Lower lobe of right lung (tissue), 2 donors: ENCODE measurements at places on chromosomes 7 and 10. TPM values are rescaled to one million over a fixed set of nuclear protein-coding genes. Genes with fewer than 3 reads are reported as not detected.

The C10orf105 gene
- 0.32 TPM for total RNA-seq

The GALNT17 gene
- 6.6 TPM for total RNA-seq

- H3K27ac ChIP-seq: no peak overlapping the region
- no peak for DNase-seq
- no peaks in the 10 kb centered on the region for H3K27me3 ChIP-seq
- no peak overlapping the region for H3K4me3 ChIP-seq
Observed at GRCh38 chr10:28137907-28138880, 139.3 kb upstream of the ODAD2 start.

The AUTS2 gene
- total RNA-seq: 45.7 TPM

DNA sequence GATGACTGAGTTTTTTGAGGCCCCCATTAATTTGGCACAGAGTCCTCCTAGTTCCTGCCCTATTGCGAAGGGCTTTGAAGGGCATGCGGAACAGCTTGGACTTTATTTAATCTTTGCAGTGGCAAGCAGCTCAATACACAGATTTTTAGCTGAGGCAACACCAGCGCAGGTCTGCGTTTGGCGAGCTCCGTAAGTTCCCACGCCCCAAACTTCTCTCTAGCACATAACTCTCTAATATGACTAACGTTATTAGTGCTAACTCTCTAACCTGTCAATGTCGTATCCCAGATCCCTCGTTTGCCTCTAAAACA lies 366 bp upstream of the TAF3 start:
- peak overlapping the region; percentile 80 for H3K27ac ChIP-seq
- H3K4me3 ChIP-seq: peak overlapping the region; percentile 99
- no peaks in the 10 kb centered on the region for H3K27me3 ChIP-seq
- H3K4me1 ChIP-seq: peaks cover 24% of the 10 kb centered on the region
- DNase-seq: no peak
- peaks cover 23% of the 10 kb centered on the region for H3K36me3 ChIP-seq

DNA sequence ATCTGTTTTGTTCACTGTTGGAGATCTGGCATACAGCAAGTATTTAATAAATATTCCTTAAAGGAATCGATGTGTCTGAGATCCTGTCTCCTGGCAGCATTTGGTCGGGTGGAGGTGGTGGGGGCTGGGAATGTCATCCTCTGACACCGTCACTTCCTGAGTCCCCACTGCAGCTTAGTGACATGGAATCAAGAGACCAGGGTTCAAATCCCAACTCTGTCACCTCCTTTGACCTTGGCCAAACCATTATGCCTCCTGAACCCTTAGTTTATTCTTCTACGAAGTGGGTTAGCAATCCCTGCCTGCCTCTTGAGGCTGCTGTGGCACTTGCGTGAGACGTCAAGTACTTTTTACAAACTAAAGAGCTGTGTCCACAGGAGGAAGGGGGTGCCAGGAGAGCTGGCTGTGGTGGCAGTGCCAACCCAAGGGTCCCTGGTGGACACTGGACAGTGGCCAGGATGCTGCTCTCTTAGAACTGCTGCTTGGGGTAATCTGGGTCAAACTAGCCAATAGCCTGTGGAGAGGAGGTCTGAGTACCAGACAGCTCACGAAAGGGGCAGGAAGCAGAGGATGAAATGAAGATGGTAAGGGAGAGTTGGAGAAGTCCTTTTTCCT lies 8.0 kb upstream of the ZMIZ1 start:
- no peaks in the 10 kb centered on the region for H3K27me3 ChIP-seq
- no peaks in the 10 kb centered on the region for H3K36me3 ChIP-seq
- DNase-seq: peak; percentile 43
- H3K27ac ChIP-seq: no peak overlapping the region
- H3K4me3 ChIP-seq: no peak overlapping the region

DNA sequence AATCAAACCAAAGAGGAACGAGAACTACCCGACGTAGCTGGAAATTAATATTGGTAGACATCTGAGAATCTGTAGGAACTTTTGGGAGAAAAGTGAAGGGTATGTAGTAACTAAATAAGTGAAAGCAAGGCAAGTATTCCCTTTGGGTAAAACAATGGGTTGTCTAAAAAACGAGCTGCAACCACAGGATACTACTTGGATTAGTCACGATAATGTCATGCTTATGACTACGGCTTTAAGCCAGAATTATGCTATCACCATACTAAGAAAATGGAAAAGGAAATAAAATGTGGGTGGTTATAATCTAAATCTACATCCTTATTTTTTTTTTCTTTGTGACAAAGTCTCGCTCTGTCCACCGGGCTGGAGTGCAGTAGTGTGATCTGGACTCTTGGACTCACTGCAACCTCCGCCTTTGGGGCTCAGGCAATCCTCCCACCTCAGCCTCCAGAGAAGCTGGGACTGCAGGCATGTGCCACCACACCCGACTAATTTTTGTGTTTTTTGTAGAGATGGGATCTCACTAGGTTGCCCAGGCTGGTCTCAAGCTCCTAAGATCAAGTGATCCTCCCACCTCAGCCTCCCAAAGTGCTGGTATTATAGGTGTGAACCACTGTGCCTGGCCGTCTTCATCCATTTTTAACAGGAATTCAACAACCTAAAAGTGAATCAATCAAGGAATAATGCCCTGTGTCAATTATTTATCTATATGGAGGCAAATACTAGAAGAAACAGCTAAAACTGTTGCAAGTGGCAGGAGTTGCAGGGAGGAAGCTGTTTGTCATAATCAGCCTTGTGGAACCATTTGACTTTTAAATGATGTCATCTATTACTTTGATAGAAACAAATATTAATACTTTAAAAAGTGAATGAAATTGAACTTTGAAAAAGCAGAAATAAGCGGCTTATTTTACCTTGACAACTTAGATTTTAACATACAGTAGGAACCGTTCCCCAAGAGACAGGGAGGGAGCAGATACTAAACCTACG lies 189.3 kb downstream of the PRPF18 start:
- H3K27me3 ChIP-seq: no peaks in the 10 kb centered on the region
- no peak overlapping the region for H3K27ac ChIP-seq
- H3K4me3 ChIP-seq: no peak overlapping the region
- H3K36me3 ChIP-seq: no peaks in the 10 kb centered on the region
- no peak for DNase-seq

GRCh38 chr7:80844916-80845315 lies 73.9 kb downstream of the SEMA3C start:
- H3K4me3 ChIP-seq: no peak overlapping the region
- H3K36me3 ChIP-seq: no peaks in the 10 kb centered on the region
- H3K27me3 ChIP-seq: no peaks in the 10 kb centered on the region
- no peak overlapping the region for H3K27ac ChIP-seq
- H3K4me1 ChIP-seq: peaks cover 7% of the 10 kb centered on the region

- H3K4me3 ChIP-seq: no peak overlapping the region
- DNase-seq: no peak
- no peak overlapping the region for H3K27ac ChIP-seq
- H3K36me3 ChIP-seq: no peaks in the 10 kb centered on the region
- no peaks in the 10 kb centered on the region for H3K4me1 ChIP-seq
Observed at GRCh38 chr7:26898891-26899290, 34.5 kb upstream of the SKAP2 start.

The PAX4 gene
- not detected for total RNA-seq

DNA sequence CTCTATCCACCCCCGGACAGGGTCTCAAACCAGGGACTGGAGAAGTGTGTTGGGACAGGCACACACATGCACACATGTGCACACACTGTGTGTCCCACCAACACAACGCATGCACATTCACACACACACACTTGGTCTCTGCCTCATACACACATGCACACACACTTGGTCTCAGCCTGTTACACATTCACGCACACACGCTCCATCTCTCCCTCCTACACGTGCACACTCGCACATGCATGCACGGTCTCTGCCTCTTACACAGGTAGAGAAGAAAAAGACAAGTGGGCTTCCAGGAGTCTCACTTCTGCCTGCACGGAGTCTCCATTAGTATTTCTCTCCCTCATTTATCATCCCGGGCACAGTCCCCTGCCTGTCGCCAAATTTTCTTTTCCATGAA lies 171.2 kb downstream of the EBF3 start:
- no peak overlapping the region for H3K27ac ChIP-seq
- no peaks in the 10 kb centered on the region for H3K27me3 ChIP-seq
- no peak overlapping the region for H3K4me3 ChIP-seq
- no peaks in the 10 kb centered on the region for H3K4me1 ChIP-seq
- DNase-seq: no peak

The SEMA3D gene
- total RNA-seq: 8.0 TPM

DNA sequence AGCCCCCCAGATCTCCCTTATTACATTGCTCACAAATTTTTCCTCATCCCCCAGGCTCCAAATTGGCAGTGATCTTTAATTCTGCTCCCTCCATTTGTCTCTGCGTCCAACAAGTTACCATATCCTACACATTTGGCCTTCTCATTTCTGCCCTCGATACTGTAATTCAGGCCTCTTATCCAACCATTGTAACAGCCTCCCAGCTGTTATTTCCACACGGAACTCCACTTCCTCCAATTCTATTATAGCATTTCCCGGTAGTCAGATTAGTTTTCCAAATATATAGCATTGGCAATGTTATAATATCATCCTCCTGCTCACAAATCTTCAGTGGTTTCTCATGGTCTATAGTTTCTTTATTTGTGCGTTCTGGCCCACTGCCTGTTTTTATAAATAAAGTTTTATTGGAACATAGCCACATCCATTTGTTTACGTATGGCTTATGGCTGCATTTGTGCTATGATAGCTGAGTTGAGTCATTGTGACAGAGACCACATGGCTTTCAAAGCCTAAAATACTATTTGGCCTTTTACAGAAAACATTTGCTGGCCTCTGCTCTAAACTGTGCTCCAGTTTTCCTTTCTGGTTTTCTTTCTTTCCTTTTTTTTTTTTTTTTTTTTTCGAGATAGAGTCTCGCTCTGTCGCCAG lies 126.5 kb upstream of the ZNF438 start:
- no peak overlapping the region for H3K4me3 ChIP-seq
- H3K4me1 ChIP-seq: peaks cover 9% of the 10 kb centered on the region
- H3K36me3 ChIP-seq: no peaks in the 10 kb centered on the region
- H3K27ac ChIP-seq: peak overlapping the region; percentile 51
- DNase-seq: no peak
- H3K27me3 ChIP-seq: no peaks in the 10 kb centered on the region

The ZNF716 gene
- total RNA-seq: not detected

The GPRIN2 gene
- total RNA-seq: 42.1 TPM

The GDF2 gene
- not detected for total RNA-seq

DNA sequence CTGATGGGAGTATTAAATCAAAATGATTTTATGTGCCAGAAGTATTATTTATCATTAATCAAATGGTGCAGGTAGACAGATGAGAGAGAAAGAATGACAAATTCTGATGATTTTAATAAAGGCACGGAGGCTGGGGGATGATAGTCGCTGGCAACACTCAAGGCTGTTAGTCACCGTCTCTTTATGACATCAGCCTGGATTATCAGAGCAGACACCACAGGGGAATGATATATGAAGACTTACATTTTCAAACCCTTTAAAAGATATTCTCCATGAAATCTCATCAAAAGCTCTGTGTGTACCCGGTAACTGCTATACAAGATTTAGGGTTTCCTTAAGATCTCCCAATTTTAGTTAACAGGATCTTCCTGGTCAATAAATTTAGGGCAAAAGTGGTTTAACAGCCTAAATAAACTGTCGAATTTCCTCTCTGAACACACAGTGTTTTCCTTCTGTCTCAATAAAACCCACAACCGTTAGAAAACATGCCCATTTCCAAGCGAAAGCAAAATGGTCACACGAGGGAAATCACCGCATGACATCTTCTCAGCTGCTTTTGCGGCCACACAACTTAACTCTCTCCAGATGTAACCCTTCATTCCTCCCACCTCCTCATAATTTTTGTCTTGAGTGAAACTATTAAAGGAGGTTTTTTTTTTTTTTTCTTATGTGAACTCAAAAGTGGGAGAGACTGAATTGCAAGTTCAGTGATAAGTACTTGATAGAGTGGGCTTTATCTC lies 133.2 kb upstream of the FAM171A1 start:
- no peaks in the 10 kb centered on the region for H3K4me1 ChIP-seq
- DNase-seq: no peak
- H3K4me3 ChIP-seq: no peak overlapping the region
- no peak overlapping the region for H3K27ac ChIP-seq

DNA sequence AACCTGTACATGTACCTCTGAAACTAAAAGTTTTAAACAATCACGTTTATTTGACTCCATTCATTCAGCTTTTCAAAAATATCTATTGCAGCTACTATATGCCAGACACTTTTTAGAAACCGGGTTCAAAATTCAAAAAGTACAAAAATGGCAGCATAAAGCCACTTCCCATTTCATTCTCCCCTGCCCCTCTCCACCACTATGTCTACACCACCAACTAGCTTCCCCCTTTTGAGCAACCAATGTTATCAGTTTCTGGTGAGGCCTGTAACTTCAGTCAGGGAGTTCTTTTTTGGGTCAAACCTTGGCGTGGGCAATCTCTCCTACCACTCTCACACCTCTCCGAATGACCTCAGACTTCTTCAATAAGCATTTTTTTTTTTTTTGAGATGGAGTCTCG lies 11.5 kb upstream of the HHEX start:
- H3K36me3 ChIP-seq: no peaks in the 10 kb centered on the region
- H3K27me3 ChIP-seq: no peaks in the 10 kb centered on the region
- no peaks in the 10 kb centered on the region for H3K4me1 ChIP-seq
- no peak overlapping the region for H3K4me3 ChIP-seq
- H3K27ac ChIP-seq: no peak overlapping the region

DNA sequence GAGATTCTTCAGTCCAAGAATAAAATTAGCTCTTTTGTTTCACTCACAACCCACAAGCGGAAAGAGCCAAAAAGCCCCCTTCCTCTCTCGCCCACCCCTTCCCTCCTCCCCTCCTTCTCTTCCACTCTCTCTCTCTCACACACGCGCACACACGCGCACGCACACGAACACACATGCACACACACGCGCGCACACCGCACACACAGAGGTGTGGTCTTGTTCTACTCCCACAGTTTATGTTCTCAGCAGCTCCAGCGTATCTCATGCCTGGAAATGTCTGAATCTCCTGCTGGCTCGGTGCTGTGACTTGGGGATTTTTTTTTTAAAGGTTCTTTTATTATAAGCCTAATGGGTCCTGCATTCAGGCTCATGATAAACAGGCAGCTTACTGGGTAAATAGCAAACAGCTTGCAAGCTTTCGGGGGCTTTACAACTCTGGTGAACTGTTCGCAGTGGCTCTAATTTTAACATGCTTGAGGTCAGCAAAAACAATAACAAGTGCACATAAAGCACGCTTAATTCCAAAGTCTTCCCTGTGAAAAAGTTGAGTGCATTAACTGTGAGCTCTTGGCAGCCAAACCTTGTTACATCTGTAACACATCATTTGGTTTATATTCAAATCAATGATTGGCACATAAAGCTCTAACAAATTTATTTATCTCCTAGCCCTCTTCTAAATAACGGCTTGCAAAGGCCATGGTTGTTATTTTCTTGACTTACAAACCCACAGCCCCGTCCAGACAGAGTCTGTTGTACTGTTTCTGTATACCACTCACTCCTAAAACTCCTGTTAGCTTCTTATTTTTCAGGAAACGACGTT lies 424.1 kb upstream of the MGMT start:
- H3K4me3 ChIP-seq: no peak overlapping the region
- H3K4me1 ChIP-seq: no peaks in the 10 kb centered on the region
- no peak for DNase-seq
- H3K36me3 ChIP-seq: no peaks in the 10 kb centered on the region
- H3K27me3 ChIP-seq: peaks cover 9% of the 10 kb centered on the region
